A549 treated with AZD2906 at 1 μM for 4 hours (cell line): ENCODE measurements at places on chromosomes 5 and 9. TPM values are rescaled to one million over a fixed set of nuclear protein-coding genes. Genes with fewer than 3 reads are reported as not detected.

RPL37 gene
- total RNA-seq: 2,664 to 2,779 TPM (median 2,727 TPM) in 5 replicates

FCN2 gene
- total RNA-seq: not detected in 5 replicates

FXN gene
- total RNA-seq: 22.2 to 25.9 TPM (median 25.5 TPM) in 5 replicates

ARL14EPL gene
- total RNA-seq: 0.11 to 0.31 TPM (median 0.25 TPM) in 5 replicates

OSMR gene
- total RNA-seq: 49.1 to 70.1 TPM (median 59.6 TPM) in 5 replicates

PDCD1LG2 gene
- total RNA-seq: 0.09 to 0.18 TPM (median 0.15 TPM) in 5 replicates

BNC2 gene
- 4.6 to 6.9 TPM (median 6.4 TPM) in 5 replicates for total RNA-seq

INSL6 gene
- not detected in 5 replicates for total RNA-seq

MARCHF11 gene
- not detected in 5 replicates for total RNA-seq

PRELID2 gene
- total RNA-seq: 7.6 to 10.8 TPM (median 8.1 TPM) in 5 replicates

GCNT4 gene
- total RNA-seq: 0.22 to 0.31 TPM (median 0.29 TPM) in 5 replicates

GPR21 gene
- not detected in 5 replicates for total RNA-seq

ECM2 gene
- 0.11 to 0.20 TPM (median 0.14 TPM) in 5 replicates for total RNA-seq

CERCAM gene
- total RNA-seq: 34.2 to 41.0 TPM (median 36.2 TPM) in 5 replicates

EIF4EBP3 gene
- 1.4 to 3.2 TPM (median 2.3 TPM) in 5 replicates for total RNA-seq

RASEF gene
- total RNA-seq: 6.2 to 6.8 TPM (median 6.6 TPM) in 5 replicates

FOXD4L5 gene
- 0.03 to 0.08 TPM (median 0.06 TPM) in 3 of 5 replicates, not detected in the others for total RNA-seq

RNF145 gene
- 124 to 138 TPM (median 129 TPM) in 5 replicates for total RNA-seq

HAPLN1 gene
- not detected in 5 replicates for total RNA-seq

GALNT12 gene
- total RNA-seq: 3.0 to 4.3 TPM (median 3.5 TPM) in 5 replicates

LAMC3 gene
- total RNA-seq: 1.7 to 2.3 TPM (median 2.2 TPM) in 5 replicates

TERT gene
- total RNA-seq: 2.3 to 3.1 TPM (median 2.8 TPM) in 5 replicates

SHOC1 gene
- total RNA-seq: not detected in 5 replicates

FOXD1 gene
- 12.2 to 19.4 TPM (median 17.7 TPM) in 5 replicates for total RNA-seq

SLCO4C1 gene
- total RNA-seq: 0.01 to 0.02 TPM in 2 of 5 replicates, not detected in the others
